ENCODE measurements at places on chromosomes 3 and 15. TPM values are rescaled to one million over a fixed set of nuclear protein-coding genes. Genes with fewer than 3 reads are reported as not detected.
A peak's percentile ranks its signal among the peaks of the same experiment; 100 is the strongest.

DNA sequence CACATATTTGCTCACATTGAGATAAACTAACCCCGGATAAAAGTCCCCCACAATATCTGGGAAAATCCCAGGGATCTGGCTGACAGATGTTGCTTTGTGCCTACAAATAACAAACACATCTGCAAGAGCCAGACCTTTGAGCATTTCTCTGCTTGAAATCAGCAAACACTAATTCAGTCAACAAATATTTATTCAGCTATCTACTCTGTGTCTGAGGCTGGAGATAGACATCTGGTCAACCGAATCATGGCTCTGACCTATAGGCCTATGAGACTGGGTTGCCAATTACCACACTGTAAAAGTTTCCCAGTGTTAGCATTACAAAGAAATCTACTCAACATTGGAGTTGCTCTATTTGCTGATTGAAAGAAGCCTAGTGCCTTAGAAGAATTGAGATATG lies 201.1 kb upstream of the CADPS start:
- no peaks in the 10 kb centered on the region for H3K36me3 ChIP-seq
- DNase-seq, result no peak
- H3K27me3 ChIP-seq, result no peaks in the 10 kb centered on the region

GRCh38 chr3:128814519-128815317 lies 64.7 kb upstream of the ACAD9 start:
- H3K4me3 ChIP-seq, result no peak overlapping the region
- no peak overlapping the region for H3K27ac ChIP-seq
- peaks cover 44% of the 10 kb centered on the region for H3K36me3 ChIP-seq
- H3K27me3 ChIP-seq, result no peaks in the 10 kb centered on the region

The C3orf33 gene
- total RNA-seq, result 4.4 TPM

The PLA2G4E gene
- total RNA-seq, result 0.09 TPM

DNA sequence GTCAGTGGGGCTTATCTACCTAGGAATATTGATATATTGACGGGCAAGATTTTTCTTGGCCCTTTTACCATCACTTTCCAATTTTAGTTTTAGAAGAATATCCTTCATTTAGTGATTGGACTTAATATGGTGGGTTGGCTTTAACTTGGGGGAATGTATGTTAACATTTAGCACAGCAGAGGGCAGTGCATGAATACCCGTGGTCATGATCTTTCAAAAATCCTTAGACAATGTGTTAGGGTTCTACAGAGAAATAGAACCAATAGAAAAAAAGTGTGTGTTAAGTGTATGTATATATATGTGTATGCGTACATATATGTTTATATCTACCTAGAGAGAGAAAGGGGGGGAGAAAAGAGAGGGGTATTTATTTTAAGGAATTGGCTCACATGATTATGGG lies 36.9 kb downstream of the GPR171 start:
- H3K4me3 ChIP-seq, result no peak overlapping the region
- no peak overlapping the region for H3K27ac ChIP-seq
- H3K36me3 ChIP-seq, result peaks cover 2% of the 10 kb centered on the region
- H3K27me3 ChIP-seq, result no peaks in the 10 kb centered on the region

The CPNE9 gene
- 0.69 TPM for total RNA-seq

DNA sequence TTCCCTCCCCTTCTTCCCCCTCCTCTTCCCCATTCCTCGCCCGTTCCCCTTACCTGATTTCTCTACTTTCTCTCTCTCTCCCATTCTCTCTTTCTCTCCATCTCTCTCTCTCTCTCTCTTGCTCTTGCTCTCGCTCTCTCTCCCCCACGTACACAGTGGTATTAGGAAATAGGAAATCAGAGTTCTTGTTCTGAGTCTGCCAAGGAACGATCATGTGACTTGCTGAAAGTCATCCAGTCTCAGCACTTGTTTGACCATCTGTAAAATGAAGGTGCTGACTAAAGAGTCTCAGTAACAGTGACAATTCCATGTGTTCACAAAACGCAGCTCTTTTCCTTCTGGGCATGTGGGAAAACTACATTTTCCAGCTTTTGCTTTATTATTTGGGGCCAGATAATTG lies 445.0 kb upstream of the TGFBR2 start:
- DNase-seq, result no peak
- H3K27me3 ChIP-seq, result no peaks in the 10 kb centered on the region
- no peak overlapping the region for H3K27ac ChIP-seq
- no peaks in the 10 kb centered on the region for H3K36me3 ChIP-seq
- no peaks in the 10 kb centered on the region for H3K4me1 ChIP-seq

GRCh38 chr3:43155464-43156121 lies 49.7 kb upstream of the POMGNT2 start:
- no peaks in the 10 kb centered on the region for H3K4me1 ChIP-seq
- no peak overlapping the region for H3K27ac ChIP-seq
- peaks cover 43% of the 10 kb centered on the region for H3K27me3 ChIP-seq
- H3K36me3 ChIP-seq, result no peaks in the 10 kb centered on the region

DNA sequence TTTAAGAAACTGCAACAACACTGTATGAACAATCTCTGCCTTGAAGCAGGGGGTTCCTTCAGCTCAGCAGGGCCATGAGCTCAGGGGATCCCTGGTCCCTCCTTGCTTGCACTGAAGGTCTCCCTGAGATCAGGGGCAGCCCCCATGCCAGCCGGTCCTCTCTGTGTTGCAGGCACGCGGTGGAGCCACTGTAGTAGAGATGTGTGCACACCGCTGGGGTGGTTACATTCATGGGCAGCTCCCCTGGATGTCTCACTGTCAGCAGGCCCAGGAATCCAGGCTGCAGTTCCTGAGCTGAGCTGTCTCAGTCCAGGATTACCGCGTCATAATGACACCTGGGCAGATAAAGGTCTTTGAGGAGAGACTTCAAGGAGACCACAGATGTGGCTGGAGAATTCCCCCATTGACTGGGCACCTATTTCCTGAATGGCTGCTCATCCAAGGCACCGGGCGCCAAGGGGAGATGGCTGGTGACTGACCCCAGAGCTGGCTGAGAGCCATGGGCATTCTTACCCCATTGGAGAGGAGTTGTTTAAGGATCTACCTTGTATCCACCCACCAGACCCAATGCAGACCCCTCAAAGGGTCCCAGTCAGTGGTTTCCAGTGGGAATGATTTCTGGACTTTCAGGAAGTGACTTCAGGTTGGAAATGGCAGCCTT lies 10.4 kb upstream of the KLF13 start:
- H3K36me3 ChIP-seq, result no peaks in the 10 kb centered on the region
- no peak for DNase-seq

- peak overlapping the region; percentile 94 for H3K27ac ChIP-seq
- peaks cover 15% of the 10 kb centered on the region for H3K4me1 ChIP-seq
- peaks cover 9% of the 10 kb centered on the region for H3K27me3 ChIP-seq
- H3K36me3 ChIP-seq, result peaks cover 8% of the 10 kb centered on the region
- DNase-seq, result no peak
- peak overlapping the region; percentile 84 for H3K4me3 ChIP-seq
Measured at GRCh38 chr3:179324270-179324754, 1.5 kb downstream of the ZNF639 start.

The CLDN18 gene
- total RNA-seq, result 19.5 TPM

DNA sequence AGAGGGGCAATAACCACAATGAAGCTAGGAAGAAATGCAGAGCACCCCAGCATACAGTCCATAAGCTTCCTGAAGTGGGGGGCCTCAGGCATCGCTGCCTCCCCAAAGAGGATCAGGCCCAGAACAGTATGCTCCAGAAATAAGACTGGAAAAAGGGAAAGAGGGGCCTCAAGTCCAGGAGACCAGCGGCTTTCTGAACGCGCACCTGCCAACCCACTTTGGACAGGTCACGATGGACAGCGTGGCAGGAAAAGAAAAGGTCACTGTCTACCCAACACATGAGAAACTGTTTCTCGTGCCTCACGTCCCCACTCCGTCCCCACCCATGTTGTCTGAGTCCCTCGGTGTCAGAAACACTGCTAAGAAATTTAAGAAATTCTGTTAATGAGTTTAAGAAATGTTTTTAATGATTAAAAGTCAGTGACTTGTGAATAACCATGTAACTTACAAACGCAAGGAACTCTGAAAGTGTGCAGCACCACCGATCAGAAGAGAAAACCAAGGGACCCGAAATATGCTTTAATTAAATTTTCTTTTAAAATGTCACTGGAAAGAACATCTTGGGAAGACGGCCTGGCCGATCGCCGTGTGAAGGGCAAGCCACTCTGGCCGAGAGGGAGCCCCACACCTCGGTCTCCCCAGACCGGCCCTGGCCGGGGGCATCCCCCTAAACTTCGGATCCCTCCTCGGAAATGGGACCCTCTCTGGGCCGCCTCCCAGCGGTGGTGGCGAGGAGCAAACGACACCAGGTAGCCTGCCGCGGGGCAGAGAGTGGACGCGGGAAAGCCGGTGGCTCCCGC lies 1.7 kb upstream of the PPARG start:
- peak overlapping the region; percentile 79 for H3K4me3 ChIP-seq
- peaks cover 11% of the 10 kb centered on the region for H3K4me1 ChIP-seq
- H3K27me3 ChIP-seq, result peaks cover 2% of the 10 kb centered on the region

The PLOD2 gene
- 49.2 TPM for total RNA-seq

DNA sequence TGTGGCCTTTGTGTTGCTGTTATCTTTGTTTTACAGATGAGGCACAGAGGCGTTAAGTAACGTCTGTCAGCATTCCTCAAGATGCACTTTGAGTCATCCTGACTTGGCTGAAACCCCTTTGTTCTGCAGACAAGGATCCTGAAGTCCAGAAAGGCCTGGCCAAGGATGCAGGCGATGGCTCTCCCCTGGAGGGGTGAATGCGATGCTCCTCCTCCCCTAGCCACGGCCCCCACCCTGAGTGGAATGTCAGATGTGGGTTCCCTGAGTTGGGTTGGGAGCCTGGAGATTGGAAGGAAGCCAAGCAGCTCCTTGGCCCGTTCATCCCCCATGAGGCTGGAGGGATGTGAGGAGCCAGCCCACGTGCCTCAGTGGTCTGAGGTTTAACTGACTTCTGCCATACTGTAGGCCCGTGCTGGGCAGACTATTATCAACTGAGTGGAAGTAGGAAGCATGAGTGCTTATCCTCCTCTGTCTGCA lies 43.3 kb downstream of the POMGNT2 start:
- H3K4me1 ChIP-seq, result no peaks in the 10 kb centered on the region
- no peaks in the 10 kb centered on the region for H3K27me3 ChIP-seq
- no peak overlapping the region for H3K27ac ChIP-seq
- DNase-seq, result no peak

The TICRR gene
- total RNA-seq, result 13.9 TPM

The IQCF5 gene
- total RNA-seq, result not detected

GRCh38 chr15:85667491-85668424 lies 127.0 kb downstream of the KLHL25 start:
- peaks cover 39% of the 10 kb centered on the region for H3K36me3 ChIP-seq
- DNase-seq, result no peak
- peak overlapping the region; percentile 79 for H3K27ac ChIP-seq
- peaks cover 9% of the 10 kb centered on the region for H3K4me1 ChIP-seq
- no peaks in the 10 kb centered on the region for H3K27me3 ChIP-seq
- no peak overlapping the region for H3K4me3 ChIP-seq

DNA sequence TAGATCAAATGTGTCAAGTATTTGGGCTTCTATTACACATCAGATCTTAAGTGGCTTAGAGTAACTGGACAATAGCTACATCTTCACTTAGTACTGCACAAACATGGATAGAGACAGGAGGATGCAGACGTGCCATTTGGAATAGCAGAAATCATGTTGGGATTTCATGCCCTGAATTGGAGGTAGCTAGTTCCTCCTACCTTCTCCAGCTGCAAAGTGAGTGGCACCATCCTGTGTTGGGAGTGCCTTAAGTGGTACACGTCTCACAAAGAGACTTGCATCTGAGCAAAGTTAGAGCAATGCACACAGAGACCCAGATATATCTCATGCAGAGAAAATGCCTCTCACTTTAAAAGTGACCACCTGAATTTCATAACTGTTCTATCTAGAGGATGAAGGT lies 136.5 kb downstream of the SSR3 start:
- no peak overlapping the region for H3K27ac ChIP-seq
- H3K4me3 ChIP-seq, result no peak overlapping the region
- no peaks in the 10 kb centered on the region for H3K4me1 ChIP-seq
- no peak for DNase-seq
